ENCODE measurements at places on chromosomes 13 and 19.

DNA sequence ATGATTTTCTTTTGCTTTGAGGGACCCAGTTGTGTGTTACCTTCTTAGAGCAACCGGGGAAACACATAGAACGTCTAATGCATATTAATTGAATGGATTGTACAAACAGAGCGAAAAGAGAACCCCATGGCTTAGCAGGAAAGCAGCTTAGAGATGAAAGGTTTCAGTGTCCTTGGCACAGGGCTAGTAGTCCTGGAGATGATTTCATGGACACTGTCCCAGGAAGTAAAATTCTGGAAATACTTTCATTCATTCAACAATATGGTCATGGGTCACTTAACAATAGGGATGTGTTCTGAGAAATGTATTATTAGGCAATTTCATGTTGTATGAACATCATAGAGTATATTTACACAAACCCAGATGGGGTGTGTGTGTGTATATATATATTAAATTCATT, 9.7 kb upstream of the FUT2 start:
- DNase-seq = no peak

GRCh38 chr19:11563532-11563931, 4.5 kb upstream of the ELOF1 start:
- DNase-seq = no peak

GRCh38 chr19:1882786-1883692, 2.3 kb downstream of the ABHD17A start:
- no peak for DNase-seq

DNA sequence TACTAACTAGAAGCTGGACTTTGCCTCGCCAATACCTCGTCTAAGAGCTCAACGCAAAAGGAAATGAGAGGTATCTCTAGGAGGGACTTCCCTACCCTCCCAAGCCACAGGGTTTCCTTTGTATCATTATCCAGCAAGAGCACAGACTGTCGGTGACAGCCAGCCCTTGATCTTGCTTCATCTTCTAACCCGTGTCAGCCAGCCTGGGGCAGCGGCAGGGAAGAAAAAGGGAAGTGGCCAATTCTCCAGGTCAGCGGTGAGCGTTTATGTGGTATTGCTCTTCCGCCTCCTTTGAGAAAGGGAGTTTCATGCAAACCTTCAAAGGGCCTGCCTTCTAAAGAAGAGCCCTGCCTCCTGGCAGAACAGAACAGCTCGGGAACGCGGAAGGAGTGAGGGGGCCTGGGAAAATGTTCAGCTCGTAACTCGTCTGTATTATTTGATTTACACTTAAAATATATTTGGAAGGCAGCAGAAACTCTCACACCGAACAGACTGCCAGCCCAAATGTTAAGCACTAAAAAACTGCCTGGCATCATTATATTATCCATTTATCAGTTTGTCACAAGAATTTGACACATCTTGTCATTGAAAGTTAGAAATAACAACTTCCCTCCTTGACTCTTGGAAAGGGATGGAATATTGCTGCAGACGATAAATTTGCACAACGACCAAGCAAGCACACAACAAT, 41.8 kb downstream of the EFNB2 start:
- DNase-seq = no peak

GRCh38 chr19:12293777-12294248, 870 bp downstream of the ZNF44 start:
- peak; percentile 69 for DNase-seq

GRCh38 chr19:33417751-33418150, 44.2 kb downstream of the CEBPG start:
- DNase-seq = no peak

GRCh38 chr19:1811472-1811894, 593 bp downstream of the ATP8B3 start:
- peak; percentile 74 for DNase-seq

DNA sequence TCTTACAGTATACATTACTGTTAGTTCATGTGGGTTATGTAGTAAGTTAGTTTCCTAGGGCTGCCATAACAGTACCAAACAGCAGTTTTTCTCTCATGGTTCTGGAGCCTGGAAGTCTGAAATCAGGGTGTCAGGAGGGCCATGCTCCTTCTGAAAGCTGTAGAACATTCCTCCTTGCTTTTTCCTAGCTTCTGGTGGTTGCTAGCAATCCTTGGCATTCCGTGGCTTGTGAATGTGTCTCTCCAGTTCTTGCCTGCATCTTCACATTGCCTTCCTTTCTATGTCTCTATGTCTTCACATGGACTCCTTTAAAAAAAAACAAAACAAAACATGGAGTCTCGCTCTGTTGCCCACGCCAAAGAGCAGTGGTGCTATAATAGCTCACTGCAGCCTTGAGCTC, 95.4 kb downstream of the WDFY2 start:
- DNase-seq = peak; percentile 5

DNA sequence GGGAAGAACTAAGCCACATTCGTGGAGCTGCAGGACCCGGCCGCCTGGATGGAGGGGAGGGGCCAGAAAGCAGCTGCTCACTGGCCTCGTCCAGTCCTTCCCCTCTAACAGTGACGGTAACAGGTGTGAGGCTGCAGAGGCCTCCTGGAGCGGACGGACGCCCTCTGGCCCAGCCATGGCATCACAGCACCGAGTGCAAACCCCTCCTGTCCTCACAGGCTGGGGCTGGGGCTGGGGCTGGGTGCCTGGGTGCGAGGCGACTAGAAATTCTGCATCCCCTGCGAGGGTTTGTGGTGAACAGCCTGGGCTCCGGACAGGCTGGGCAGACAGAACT, 3.6 kb downstream of the MICOS13 start:
- no peak for DNase-seq

DNA sequence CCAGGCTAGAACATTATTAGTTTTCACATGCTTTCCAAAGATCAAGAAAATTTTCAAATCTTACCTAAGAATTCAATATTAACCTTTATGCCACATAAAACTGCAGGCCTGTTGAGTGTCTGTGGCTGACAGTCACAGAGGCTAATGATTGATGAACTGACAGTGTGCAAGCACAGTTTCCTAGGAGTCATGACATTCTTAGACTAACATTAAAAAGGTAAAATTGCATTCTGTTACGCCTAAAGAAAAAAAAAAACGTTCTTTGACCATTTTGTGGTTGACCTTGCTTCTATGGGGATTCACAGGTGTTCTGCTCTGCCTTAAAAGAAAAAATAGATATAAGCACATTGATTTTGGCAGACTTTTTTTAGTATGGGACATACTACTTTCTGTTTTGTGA, 1776.2 kb downstream of the PCDH9 start:
- no peak for DNase-seq

GRCh38 chr19:28297036-28297435, 915.9 kb downstream of the UQCRFS1 start:
- DNase-seq = no peak

GRCh38 chr13:76825430-76825829, 60.8 kb downstream of the KCTD12 start:
- no peak for DNase-seq

DNA sequence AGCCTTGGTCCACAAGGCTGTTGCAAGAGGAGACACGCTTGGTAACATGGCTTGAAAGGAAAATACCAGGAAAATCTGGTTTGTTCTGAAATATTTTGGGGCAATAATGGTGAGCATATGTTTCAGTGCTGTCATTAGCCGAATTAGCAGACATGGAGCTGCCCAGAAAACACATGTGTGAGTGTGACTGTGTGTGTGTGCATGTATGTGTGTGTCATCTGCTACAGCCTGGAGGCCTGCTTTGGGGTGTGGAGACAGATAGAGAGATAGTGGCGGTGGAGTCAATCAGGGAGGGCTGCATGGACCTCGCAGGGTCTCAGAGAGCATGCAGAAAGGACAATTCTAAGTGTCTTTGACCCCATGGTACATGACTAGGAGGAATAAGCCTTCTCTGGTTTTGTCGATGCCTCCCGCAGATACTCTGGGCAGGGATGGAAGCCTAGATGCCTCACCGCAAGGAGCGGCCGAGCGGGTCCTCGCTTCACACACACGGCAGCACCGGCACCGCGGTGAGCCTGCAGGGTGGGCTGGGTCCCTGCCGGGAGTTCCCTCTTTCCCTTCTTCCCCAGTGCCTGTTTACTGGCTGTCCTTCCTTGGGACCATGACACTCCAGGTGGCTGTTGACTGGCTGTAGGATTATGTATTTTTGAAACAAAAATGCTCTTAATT, 3.5 kb downstream of the KCTD15 start:
- DNase-seq = no peak

- no peak for DNase-seq
These were observed 102.7 kb downstream of the ATP11A start for GRCh38 chr13:112792511-112792910.

- no peak for DNase-seq
These were observed 147.4 kb downstream of the ABCC4 start for GRCh38 chr13:95153647-95154412.

GRCh38 chr19:38759590-38760003, 13.7 kb downstream of the LGALS7 start:
- DNase-seq = no peak

DNA sequence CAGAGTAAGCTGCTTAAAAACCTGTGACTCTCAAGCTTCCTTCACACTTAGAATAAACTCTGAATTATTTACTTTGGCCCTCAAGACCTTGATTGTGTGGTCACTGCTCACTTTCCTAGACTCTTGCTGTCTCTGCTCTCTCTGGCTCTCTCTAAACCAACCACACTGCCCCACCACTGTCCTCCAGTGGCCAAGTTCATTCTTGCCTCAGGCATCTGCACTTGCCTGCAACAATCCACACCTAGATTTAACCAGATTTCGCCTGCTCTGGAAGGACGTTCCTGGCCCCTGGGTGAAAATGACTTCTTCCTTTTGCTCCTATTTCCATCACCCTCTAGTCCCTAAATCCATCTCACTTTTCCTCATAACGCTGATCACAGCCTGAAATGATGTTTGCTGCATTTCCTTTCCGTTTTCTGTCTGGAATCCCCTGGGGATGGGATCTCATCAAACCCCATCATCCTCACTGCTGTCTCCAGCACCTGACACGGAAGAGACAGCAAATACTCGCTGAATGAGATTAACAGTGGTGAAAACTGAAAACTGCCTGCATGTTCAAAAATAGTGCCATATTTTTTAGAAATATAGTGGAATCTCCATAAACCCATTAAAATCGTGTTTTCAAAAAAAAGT, 232.6 kb downstream of the UQCRFS1 start:
- peak; percentile 62 for DNase-seq

DNA sequence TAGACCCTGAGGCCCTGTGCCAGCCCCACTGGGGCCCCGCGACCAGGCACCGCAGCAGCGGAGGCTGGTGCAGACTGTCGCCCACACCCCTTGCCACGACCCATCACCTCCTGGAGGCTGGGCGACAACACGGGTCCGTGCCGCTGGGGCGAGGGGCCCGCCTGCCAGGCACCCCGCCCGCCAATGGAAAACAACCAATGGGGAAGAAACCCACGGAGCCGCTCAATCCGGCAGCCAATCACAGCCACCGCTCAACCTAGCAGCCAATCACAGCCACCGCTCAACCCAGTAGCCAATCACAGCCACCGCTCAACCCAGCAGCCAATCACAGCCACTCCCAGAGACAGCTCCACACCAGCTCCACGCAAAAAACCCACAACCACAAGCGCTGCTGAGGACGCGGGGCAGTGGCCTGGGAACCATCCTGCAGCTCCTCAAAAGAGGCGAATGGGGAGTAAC, 29.7 kb downstream of the GPX4 start:
- no peak for DNase-seq

DNA sequence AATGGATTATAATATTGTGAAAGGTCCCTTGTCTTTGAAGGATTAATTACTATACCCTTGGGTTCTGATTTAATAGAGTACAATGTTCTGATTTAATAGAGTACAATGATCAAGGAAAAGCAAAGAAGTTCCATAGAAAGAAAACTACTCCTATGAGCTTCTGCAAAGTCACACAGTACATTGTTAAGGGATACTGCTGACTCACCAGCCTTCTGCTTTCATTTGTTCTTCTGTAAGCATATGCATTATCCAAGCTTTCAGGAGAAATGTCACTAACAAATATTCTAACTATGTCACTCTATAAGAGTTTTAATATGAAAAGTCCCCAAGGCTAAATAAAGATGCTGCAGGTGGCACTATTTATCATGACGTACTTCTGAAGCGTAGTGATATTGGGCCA, 396.7 kb downstream of the RFC3 start:
- DNase-seq = no peak

- no peak for DNase-seq
These were observed 30.5 kb downstream of the ZNF701 start for GRCh38 chr19:52600639-52601024.

DNA sequence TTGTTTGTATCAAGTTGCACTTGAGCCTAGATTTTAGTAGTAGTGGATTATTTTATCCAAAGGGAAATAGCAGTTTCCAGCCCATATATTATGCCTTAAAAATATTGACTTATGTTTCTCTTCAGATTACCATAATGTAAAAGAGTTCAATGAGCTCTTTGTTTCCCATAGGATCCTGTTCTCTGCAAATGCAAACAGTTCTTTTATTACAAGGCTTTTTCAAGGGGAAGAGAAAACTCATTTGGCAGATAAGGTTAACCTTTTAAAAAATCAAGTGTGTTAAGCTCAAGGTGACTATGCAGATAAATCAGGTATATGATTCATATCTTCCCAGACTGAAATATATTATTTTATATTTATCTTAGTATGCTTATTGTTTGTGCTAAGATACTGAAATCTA, 961.2 kb upstream of the SPRY2 start:
- no peak for DNase-seq

DNA sequence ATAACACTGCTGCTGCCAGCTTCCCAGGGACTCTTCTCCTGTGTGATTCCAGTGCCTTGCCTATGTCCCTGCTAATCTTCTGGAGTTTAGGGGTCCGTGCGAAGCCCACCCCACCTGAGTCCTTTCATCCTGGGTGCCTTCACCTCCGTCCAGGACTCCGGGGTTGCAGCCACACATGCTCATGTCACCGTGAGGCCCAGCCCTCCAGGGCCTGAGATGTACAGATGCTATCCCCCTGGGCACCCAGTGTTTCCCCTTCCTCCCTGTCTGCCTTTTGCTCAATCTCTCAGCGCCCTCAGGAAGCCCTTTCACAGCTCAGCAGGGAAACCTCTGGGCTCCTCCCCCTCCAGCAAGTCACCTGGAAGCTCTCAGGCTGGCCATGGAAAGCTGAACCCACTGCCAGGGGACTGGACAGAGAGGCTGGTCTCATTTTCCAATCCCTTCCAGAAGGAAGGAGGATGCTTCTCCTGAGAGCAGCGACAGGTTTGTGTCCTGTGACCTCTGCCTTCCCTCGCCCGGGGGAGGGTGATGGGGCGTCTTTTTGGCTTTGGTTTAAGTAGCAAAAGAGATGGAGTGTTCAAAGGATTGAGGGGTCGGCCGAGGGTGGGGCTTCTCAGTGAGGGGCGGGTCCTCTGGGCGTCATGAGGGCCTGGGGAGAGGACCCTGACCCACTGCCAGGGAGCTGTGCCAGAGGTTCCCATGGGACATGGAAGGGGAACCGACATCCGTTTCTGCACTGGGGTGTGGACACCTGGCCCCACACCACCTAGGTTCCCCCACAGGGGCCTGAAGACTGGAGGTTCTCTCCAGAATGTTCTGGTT, 30.8 kb upstream of the TFDP1 start:
- no peak for DNase-seq

DNA sequence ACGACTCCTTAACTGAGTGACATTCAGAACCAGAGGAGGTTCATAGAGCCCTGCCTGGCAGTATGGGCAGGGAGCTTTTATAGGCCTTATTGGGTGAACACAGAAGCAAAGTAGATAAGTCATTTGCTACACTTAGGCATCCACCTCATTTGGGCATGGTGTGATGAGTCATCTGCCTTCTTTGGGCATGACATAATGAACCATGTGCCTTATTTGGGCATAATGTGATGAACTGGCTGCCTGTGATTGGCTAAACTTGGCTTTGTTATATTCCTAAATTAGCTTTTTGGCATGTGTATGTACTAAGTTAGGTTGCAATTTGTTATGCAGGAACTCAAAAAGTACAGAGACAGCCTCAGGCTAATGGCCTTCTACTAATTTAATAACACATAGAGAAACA, 2210.2 kb upstream of the PCDH20 start:
- DNase-seq = peak; percentile 25
